ENCODE measurements at places on chromosomes 3 and 15. TPM values are rescaled to one million over a fixed set of nuclear protein-coding genes. Genes with fewer than 3 reads are reported as not detected.
A peak's percentile ranks its signal among the peaks of the same experiment; 100 is the strongest.

The ADGRG7 gene
- polyA plus RNA-seq = not detected

The MPI gene
- 80.7 TPM for polyA plus RNA-seq

The RASGRP1 gene
- polyA plus RNA-seq = 3.3 TPM

The KNL1 gene
- 8.7 TPM for polyA plus RNA-seq

The NCKIPSD gene
- polyA plus RNA-seq = 25.7 TPM

The CDC25A gene
- polyA plus RNA-seq = 8.0 TPM

The OCA2 gene
- polyA plus RNA-seq = 3.1 TPM

DNA sequence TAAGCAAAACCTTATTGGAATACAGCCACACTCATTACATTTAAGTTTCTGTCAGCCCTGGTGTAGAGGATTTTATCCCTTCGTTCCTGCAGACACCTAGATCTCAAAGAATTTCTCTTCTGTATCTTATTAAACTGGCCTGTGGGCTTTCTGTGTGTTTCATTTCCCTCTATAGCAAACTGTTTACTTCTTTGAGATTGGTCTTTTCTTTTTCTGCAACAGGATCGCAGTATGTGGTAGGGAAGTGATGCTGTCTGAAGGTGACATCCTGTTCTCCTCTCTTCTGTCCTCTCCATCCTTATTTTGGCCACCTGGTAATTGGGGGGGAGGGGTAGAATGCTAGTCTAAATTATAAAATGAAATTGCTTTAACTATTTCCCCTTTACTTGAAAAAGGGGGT lies 25.5 kb downstream of the ATP1B3 start:
- H3K4me1 ChIP-seq = no peaks in the 10 kb centered on the region
- H3K27me3 ChIP-seq = no peaks in the 10 kb centered on the region
- DNase-seq = no peak
- no peak overlapping the region for H3K27ac ChIP-seq
- H3K4me3 ChIP-seq = no peak overlapping the region
- peaks cover 11% of the 10 kb centered on the region for H3K36me3 ChIP-seq

DNA sequence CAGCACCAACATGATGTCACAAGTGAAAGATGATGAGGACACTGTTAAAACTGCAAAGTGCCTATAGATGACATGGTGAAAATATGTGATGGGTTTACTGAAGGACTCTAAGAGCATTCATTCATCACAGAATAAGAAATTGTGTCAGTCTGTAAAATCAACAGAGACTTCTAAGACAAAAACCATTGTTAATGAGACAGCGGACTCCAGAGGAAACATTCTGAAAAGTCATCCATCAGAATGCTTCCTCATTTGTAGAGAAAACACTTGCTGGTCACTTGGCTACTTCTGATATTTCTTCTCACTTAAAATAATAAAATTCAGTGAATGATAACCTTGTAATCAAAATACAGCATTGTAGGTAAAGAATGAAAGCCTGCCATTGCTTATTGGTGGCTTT lies 7.3 kb downstream of the PLSCR4 start:
- H3K27me3 ChIP-seq = no peaks in the 10 kb centered on the region
- no peak for DNase-seq
- no peaks in the 10 kb centered on the region for H3K4me1 ChIP-seq
- H3K4me3 ChIP-seq = no peak overlapping the region

DNA sequence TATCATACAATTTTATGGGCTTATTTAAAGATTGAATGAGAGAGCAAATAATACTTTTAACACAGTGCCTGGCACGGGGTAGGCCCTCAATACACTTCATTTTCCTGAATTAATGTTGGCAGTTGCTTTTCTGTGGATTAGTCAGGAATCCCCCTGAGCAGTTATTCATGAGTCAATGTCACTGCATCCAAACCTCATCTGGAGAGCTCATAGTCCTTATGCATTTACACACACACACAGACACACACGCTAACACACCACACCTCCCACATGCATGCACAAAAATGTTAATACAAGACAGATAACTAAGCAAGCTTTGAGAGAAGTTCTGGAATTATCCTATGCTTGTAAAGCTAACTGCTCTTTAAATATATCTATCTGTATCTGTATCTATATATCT lies 34.0 kb upstream of the TNFAIP8L3 start:
- no peak for DNase-seq
- no peaks in the 10 kb centered on the region for H3K27me3 ChIP-seq
- no peak overlapping the region for H3K27ac ChIP-seq

GRCh38 chr3:188153437-188154013 lies 432 bp upstream of the LPP start:
- H3K27me3 ChIP-seq = peaks cover 2% of the 10 kb centered on the region
- DNase-seq = peak; percentile 57
- peaks cover 26% of the 10 kb centered on the region for H3K4me1 ChIP-seq
- no peaks in the 10 kb centered on the region for H3K36me3 ChIP-seq
- H3K4me3 ChIP-seq = peak overlapping the region; percentile 89

- no peaks in the 10 kb centered on the region for H3K36me3 ChIP-seq
- DNase-seq = no peak
- H3K4me3 ChIP-seq = no peak overlapping the region
- H3K27ac ChIP-seq = no peak overlapping the region
- no peaks in the 10 kb centered on the region for H3K4me1 ChIP-seq
Observed at GRCh38 chr15:48803877-48804276, 7.0 kb downstream of the CEP152 start.

DNA sequence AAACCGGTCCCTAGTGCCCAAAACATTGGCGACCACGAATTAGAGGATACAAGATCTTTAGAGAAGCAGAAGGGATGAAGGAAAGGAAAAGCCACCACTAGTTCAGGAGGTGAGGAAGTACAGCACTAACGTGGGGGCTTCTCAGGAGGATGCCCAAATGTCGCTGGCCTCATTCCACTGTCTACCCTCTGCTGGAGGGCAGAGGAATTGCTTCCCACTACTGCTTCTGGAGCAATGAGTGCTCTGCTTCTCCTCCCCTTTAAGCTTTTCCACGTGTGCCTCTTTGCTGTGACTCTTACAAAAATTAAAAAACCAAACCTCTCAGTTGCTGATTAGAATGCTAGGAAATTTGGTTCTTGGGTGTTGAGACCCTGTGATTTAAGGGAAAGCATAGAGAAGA lies 281.3 kb downstream of the CLSTN2 start:
- DNase-seq = no peak
- no peak overlapping the region for H3K4me3 ChIP-seq
- H3K27me3 ChIP-seq = no peaks in the 10 kb centered on the region
- no peaks in the 10 kb centered on the region for H3K4me1 ChIP-seq
- H3K36me3 ChIP-seq = no peaks in the 10 kb centered on the region

DNA sequence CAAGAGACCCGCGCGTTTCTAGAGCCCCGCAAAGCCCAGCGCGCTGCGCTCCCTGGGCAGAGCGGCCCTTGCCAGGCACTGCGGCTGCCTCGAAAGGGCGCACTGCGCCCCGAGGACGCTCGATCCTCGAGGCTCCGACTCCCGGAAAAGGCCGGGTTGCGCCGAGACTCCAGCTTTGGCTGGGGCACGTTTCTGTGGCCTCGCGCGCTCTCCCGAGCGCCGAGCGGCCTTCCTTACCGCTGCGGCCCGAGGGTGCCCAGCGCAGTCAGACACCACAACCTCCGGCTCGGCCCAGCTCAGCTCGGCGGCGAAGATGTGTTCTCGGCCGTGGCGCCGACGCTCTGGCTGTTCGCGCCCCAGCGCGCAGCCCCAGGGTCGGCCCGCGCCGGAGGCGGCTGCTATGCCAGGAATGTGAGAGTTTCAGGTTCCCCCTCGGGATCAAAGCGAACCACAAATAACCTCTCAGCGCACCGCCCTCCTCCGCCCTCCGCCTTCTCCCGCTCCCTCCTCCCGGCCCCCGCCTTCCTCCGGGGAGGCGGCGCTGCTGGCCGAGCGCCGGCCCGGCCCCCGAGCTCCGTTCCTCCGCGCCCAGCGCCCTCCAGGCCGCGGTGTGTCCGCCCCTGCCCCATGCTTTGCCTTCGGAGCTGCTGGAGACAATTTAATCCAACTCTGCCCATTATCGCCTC lies at the start of gene AMOTL2:
Gene AMOTL2 (minus strand): TSS at position 343 of the 686 bp plus-strand sequence. CDS start 3,014 bp downstream, outside the sequence.
- peaks cover 21% of the 10 kb centered on the region for H3K36me3 ChIP-seq
- peaks cover 53% of the 10 kb centered on the region for H3K4me1 ChIP-seq
- peak; percentile 63 for DNase-seq

- peaks cover 7% of the 10 kb centered on the region for H3K36me3 ChIP-seq
- no peak overlapping the region for H3K4me3 ChIP-seq
- no peaks in the 10 kb centered on the region for H3K27me3 ChIP-seq
- H3K27ac ChIP-seq = peak overlapping the region; percentile 85
Observed at GRCh38 chr3:66450390-66451022, 50.3 kb downstream of the LRIG1 start.

DNA sequence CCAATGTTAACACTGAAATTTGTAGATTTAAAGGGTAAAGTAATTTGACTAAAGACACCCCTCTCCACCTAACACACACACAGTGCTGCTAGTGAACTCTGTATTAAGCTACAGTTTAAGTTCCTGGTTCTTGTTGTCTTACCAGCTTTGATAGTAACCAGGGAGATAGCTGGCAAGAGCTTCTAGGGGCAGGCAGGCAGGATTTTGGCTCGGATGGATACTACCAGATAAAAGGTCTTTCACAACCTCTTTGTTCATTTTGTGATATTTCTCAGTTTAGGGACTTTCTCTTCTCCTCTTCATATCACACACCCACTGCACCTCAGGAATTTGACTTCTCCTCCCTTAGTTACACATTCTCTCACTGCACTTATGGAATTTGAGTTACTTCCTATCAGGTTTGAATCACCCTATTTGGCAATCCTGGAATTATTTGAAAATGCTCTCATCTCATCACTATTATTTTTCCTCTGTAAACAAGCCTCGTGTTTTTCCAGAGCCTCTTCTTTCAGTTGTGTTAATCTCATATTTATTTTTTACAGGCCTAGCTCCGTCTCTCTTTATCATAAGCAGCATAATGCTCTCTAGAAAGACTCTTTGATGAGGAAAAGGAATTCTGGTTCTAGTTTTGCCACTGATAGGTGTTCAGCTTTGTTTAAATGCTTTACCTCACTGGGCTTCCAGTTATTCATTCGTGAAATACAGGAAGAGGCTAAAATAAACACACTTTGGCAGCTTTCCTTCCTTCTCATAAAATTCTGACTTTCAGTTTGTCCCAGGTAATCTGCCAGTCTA lies 23.0 kb upstream of the CLDN1 start:
- no peak overlapping the region for H3K27ac ChIP-seq
- no peaks in the 10 kb centered on the region for H3K4me1 ChIP-seq
- no peak for DNase-seq
- H3K4me3 ChIP-seq = no peak overlapping the region

DNA sequence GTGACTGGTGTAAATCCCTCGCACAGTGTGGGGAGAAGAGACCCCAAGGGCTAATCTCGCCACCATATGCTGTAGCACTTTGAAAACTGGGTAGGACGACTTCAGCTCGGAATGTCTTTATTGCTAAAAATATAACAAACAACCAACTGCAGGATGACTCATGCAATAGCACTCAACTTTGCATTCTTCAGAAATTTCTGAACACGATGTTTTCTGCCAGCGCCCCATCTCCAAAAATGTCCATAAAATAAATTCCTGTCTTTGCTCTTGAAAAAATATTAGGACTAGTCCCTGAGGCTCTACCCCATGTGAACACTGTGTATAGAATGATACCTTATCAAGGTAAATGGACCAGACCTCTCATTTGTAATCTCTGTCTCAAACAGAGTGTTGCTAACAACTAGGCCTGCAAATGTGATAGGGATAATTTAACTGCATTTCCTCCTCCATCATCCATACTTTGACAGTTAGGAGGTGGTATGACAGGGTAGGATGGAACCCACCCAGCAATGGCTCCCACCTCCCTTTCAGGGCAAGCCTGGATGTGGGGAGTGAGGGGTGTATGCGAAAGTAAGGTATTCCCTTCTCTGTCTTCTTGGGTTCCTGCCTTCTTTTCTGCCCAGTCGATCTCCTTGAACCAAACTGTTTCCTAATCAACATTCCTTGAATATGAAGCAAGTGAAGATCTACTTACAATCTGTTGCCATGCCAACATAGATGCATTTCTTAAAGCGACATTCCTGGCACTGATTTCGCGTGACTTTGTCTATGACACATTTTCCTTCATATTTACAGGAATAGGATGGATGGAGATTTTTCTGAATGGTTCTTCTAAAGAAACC lies 201.1 kb downstream of the NR1D2 start:
- no peaks in the 10 kb centered on the region for H3K27me3 ChIP-seq
- H3K4me3 ChIP-seq = no peak overlapping the region
- no peak overlapping the region for H3K27ac ChIP-seq
- H3K36me3 ChIP-seq = no peaks in the 10 kb centered on the region
